NCI-H1092 treated with DMSO at 0.1 percent for 48 hours (cell line): ENCODE measurements at places on chromosomes 1 and 21.
A peak's percentile ranks its signal among the peaks of the same experiment; 100 is the strongest.

- DNase-seq: no peak
These were observed 9.8 kb downstream of the LGR6 start for GRCh38 chr1:202203238-202204039.

GRCh38 chr1:184520336-184520735 is 133.5 kb downstream of the C1orf21 start:
- DNase-seq: peak; percentile 46

DNA sequence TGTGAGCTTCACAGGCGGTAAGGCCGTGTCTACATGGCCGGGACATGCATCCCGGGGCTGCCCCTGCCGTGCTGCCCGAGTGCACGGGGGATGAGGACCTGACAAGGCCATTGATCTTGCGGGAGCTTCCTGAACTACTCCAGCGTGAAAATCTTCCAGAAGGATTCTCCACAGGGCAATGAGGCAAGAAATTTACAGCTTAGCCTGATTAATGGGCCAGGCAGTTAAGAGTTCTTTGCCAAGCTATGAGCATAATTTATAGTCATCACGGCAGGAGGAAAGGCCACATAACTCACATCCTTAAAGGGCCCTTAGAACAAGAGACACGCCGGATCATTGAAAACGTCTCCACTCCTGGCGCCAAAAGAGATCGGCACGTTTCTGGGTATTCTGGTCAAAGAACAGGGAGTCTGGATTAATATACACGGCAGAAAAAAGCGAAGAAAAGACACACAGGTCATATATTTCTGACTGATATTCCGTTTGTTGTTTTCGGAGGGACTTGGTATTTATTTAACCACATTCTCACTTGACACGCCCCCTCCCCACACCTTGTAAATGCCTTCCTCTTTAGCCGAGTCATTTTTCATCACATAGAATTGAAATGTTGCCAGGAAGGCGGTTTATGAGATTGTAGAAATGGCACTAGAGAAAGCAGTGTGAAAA is 180.5 kb downstream of the DYRK1A start:
- DNase-seq: no peak

DNA sequence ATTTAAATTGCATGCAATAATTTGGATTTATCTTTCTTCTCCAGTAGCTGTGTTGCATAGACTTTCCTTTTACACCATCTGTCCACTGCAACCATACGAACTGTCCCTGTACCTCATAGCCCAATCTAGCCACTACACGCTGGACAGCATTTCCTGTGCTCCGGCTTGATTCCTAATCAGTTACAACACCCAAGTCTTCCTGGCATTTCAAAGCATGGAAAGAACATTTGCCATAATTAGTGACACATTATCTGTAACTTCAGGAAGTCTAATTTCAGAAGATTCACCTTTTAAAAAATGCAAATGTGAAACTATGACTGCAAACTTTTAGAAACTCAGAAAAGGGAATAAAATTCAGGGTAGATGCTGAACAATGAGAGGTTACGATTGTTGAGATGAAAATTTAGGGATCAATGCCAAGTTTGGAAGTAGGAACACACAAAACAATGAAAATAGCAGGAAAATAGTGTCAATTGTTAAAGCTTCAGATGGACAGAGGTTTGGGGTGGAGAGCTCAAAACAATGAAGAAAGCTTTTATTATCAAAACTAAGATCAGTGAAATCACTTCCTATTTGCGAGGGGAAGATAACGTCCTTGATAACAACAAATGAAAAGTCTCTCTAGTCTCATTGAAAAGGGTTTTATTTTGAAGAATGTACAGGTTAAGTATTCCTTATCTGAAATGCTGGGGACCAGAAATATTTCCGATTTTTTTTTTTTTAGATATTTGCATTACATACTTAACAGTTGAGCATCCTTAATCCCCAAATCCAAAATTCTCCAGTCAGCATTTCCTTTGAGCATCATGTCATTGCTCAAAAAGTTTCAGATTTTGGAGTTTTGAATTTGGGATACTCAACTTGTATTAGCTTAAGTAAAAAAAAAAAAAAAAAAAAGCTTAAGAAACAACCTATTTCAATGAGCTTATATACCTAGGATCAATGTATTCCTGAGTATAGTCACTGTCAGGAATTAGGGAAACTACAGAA is 107.3 kb downstream of the FNBP1L start:
- no peak for DNase-seq

DNA sequence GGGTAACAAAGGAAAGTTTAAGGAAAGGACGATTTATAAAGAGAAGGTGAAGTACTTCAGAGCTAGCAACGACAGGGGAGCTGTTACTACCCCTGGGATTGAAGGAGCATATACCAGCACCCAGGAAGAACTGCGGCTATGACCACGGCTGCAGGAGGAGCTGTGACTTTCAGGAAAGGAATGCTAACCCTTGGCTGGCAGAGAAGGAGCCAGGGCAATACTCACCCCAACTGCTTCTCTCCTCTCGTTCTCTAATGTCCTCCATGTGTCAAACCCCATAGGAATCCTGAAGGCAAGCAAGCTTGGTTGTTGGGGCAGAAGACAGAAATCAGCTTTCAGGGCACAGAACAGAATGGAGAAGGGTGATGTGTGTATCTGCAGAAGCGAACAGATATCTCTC is 120.5 kb downstream of the TMEM53 start:
- DNase-seq: no peak

DNA sequence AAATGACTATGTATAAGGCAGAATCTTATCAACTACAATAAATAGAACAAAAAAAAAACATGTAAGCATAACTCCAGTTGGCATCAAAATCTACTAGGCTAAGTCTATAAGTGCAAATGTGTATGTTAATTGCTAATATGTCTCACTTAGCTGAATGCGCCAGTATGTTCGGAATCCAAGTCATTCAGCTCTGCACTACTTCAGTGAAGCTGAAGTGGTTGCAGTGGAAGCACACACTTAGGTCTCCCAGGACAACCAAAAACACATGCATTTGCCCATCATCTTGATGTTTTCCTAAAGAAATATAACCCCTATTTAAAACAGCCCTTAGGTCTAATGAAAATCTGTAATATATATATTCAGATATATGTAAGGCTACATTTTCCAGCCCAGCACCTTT is 41.0 kb upstream of the RGS2 start:
- no peak for DNase-seq

DNA sequence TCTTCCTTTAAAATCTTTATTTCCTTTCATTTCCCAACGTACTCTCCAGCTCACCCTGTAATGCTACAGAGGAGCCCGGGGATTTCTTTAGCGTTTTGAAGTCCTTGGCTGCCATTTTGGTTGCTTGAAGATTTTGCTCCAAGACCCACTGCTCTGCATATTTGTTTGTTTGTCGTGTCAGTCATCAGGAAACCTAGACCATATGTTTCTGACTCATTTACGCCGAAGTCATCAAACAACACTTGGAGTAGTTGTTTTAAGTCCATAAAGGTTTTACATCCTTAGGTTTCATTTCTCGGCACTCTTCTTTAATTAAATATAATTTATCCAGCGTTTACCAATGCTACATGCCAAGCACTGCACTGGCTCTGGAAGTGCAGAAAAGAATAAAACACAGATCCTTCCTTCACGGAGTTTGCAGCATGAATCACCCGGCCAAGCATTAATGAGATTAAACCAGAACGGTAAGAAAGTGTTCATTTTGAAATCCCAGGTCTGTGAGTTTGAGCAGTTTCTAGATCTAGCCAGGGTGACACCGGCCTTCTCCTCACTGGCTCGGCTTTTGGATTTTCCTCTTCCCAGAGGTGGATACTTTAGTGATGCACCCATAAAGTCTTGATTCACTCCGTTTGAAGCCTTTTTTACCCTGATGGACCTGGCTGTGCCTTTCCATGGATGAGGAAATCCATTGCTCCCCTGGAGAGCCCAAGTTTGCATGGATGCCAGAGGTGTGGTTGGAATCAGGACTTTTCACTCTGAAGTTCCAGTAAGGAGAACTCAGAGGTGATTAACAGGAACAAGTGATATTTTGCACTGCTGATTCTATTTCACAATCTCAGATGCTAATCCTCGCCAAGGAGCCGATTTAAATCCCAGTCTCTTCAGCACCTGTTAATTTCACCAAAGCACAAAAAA is 109.3 kb downstream of the KAZN start:
- DNase-seq: no peak

- DNase-seq: no peak
These were observed 20.8 kb downstream of the PPFIA4 start for GRCh38 chr1:203046984-203047630.

GRCh38 chr1:222171005-222171404 is 376.9 kb downstream of the HHIPL2 start:
- peak; percentile 50 for DNase-seq

DNA sequence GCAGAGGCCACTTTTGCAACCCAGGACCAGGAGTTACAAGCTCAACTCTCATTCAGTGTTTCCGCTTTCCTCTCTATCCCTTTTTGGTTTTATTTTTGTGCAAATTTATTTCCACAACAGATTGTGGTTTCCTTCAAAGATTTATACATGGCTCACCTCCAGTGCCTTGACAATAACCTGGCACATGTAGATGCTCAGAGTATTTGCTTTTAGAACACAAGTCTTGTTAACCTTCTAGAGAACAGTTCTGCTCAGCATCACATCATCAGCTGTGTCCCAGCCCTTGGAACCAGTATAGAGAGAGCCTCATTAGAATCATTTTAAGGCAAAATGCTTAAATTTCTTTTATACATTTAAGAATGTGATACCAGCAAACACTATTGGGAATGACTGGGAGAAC is 133.7 kb downstream of the TENT5C start:
- no peak for DNase-seq

GRCh38 chr1:225876900-225877510 is 5.2 kb downstream of the TMEM63A start:
- no peak for DNase-seq

- DNase-seq: no peak
These were observed 209.9 kb downstream of the FAF1 start for GRCh38 chr1:50750021-50750619.

- peak; percentile 64 for DNase-seq
These were observed 25.0 kb downstream of the SZT2 start for GRCh38 chr1:43414634-43415223.

- no peak for DNase-seq
These were observed 14.7 kb downstream of the YTHDF2 start for GRCh38 chr1:28751315-28752060.

DNA sequence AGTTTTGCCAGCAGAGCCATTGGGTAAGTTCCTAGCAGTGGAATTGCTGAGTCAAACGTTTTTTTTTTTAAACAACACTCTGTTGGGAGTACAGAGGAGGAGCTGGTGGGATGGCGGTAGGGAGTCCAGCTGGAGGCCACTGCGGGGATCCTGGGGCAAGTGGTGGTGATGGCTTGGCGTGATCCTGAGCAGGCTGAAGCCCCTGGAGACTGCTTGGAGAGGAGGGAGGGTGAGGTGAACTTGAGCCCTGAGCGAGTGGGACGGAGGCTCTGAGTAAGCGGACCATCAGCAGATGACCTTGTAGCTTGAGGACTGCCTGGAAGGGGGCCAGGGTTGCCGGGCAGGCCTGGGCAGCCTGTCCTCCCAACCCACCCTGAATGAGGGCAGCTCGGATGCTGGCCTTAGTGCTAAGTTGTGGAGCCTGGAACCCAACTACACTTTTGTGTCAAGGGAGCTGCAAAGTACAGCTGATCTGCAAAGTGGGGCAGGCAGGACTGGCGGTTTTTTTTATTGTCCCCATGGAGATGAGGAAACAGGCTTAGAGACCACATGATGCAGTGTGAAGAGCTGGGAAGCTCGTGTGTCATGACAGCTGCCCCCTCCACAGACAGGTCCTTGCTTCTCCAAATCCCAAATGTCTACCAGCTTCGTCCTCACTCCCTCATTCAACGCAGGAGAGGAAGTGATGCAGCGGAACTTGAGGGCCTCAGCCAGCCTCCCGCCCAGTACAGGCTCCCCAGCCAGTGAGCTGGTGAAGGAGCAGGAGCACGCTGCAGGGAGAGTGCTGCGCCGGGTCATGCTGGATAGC is 20.2 kb downstream of the MRPL37 start:
- DNase-seq: no peak
